ENCODE measurements at places on chromosomes 12 and 14.

- no peak for DNase-seq
Measured at GRCh38 chr12:26268841-26269561, 73.6 kb downstream of the SSPN start.

DNA sequence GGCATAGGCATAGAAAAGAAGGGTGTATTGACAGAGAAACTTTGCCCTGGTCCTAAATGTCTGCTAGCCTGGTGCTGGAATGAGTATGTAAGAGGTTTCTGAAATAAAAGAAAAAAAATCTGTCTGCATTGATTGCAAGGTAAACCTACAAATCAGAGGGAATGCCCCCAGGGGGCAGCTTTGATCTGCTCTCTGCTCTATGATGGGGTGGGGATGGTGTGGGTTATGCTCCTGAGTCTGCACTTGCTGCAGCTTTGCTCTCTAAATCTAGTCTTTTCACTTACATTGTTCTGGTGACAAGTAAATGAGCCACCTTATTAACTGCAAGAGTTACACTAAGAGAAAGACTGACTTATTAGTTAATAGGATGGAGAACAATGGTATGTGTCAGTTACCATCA lies 468.4 kb upstream of the STXBP6 start:
- no peak for DNase-seq

DNA sequence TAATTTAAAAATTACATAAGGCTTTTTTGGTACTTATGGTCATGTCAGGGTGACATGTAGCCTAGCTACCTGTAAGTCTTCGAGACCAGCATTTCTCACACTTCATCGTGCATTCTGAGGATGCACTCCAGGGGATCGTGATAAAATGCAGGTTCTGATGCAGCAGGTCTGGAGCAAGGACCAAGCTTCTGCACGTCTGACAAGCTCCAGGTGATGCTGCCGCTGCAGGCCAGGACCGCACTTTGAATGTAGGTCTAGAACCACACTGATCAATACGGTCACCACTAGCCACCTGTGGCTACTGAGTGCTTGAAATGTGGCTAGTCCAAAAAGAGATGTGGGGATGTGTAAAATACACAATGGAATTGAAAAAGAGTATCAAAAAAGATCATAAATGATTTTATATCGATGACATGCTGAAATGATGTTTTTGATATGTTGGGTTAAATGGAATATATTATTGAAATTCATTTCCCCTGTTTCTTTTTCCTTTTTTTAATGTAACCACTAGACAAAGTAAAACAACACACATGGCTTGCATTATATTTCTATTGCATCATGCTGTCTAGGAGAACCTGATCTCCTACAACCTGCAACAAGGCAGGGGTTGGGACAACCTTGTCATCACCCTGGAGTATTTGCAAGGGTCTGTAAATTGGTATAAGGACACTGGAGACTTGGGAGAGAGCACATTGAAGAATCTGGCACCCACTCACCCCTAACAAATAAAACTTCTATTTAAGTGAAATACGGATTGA lies 142.4 kb downstream of the DPF3 start:
- DNase-seq = no peak

- no peak for DNase-seq
Measured at GRCh38 chr14:58638231-58639197, 752 bp downstream of the DACT1 start.

DNA sequence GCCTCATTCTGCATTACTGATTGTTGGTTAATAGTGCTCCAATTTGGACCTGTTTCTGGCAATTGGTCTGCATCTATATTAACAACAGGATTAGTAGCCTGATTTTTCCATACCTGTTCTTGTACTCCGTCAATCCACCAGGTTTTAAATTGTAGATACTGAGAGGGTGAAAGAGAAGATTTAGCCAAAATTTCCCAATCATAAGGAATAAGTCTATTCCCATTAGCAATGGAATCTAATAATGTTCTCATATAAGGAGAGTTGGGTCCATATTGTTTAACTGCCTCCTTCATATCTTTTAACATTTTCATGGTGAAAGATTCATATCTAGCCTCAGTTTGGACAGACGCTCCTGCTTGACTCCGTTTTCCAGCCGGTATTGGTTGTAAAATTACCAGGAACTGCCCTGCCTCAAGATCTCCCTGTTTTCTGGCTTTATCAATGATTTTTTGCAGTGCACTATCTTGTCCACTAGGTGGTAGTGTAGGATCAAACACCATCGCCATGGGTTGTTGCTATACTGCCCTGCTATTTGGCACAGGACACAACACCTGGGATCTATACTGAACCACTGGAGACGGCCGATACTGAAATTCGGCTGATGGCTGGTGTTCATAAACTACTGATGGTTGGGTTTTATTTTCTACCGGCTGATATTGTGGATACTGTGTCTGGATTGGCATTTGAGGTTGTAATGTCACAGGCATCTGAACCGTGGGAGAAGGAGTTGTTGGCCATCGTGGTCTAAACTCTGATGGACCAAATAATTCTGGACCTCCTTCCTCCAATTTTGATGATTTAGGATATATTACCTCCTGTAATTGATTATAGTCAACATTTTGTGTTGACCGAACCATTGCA lies 25.2 kb downstream of the DHRS4L2 start:
- no peak for DNase-seq

DNA sequence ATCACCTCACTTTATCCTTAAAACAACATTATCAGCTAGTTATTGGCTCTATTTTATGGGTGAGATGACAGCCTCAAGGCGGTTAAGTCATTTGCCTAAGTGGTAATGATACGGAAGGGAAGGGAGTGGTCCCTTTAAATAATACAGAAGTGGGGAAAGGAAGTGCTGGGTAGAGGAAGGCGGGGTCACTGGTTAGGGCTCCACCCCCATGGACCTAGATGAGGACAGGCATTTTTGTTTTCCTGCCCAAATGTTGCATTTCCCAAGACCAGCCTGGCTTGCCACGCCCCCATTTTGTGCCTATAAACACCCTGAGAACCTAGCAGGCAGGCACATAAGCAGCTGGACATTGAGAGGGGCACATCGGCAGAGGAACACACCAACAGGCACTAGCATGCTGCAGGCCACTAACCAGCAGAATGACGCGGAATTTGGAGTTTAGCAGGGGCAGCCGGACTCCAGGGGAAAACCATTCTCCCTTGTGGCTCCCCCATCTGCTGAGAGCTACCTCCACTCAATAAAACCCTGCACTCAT lies 100.9 kb downstream of the EPS8 start:
- peak; percentile 36 for DNase-seq

- no peak for DNase-seq
Measured at GRCh38 chr14:101224356-101225156, 321.0 kb upstream of the RTL1 start.

GRCh38 chr12:118183155-118183554 lies 47.2 kb downstream of the PEBP1 start:
- no peak for DNase-seq

- DNase-seq = no peak
Measured at GRCh38 chr12:9134981-9135628, 19.4 kb upstream of the A2M start.

DNA sequence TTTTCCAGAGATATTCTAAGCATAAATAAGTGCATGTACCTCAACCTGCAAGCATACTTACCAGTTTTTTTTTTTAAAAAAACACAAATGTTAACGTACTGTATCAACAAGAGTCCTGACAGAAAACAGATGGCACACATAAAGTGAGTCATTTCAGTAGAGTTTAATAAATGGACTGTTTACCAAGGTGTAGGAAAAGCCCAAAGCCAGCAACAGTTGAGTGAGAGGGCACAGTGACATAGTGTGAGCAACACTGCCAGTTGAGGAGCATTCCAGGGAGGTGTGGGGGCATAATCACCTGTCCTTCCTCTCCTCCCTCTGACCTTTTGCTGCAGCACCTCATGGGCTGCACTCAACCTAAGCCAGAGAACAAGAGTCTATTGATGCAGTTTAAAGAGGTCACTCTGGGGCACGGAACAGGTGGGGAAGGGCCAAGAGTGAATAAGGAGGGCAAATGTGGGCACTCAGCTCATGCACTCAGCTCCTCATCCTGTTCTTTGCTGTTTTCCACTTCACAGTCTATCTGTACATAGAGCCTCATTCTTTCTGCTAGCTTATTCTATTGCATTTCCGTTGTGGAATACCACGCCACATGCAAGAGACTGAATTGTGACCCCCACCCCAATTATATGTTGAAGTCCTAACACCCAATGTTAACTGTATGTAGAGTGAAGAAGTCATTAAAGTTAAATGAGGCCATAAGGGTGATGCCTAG lies 29.3 kb downstream of the DHRS2 start:
- no peak for DNase-seq

DNA sequence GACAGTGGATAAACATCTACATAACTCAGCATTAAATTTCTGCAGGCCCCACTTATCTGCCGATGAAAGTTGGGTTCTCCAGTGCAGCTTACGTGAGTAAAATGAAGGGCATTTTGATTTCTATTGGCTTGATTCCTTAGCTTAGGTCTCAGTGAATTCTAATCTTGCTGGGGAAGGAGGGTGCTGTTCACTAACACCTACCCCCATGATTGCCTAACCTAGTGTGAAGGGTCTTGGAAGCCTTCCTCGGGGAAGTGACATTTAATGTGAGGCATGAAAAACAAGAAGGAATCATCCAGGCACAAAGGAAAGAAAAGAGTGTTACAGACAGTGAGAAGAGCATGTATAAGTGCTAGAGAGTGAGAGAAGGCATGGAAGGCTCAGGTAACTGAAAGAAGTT lies 81.0 kb downstream of the DAAM1 start:
- DNase-seq = no peak

DNA sequence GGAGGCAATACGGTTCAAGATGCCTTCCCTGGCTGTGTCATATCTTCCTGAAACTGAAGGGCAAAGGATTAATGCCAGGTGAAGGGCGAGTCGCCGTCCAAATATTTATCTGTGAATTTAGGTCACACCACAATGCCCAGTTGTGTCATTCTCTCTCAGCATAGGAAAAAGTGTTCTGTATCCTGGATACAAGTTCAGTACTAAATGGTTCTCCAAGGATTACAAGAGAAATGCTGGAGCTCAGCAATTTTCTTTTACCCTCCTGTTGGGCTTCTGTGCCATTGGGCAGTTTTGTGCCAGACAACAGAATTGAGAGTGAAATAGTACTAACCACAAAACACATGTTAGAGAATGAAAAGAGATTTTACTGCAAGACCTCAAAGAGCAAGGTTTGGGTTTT lies 493.9 kb downstream of the EGLN3 start:
- no peak for DNase-seq

- DNase-seq = no peak
Measured at GRCh38 chr14:39372656-39373055, 59.6 kb downstream of the FBXO33 start.

GRCh38 chr14:70821584-70822529 lies 12.5 kb upstream of the MAP3K9 start:
- no peak for DNase-seq

DNA sequence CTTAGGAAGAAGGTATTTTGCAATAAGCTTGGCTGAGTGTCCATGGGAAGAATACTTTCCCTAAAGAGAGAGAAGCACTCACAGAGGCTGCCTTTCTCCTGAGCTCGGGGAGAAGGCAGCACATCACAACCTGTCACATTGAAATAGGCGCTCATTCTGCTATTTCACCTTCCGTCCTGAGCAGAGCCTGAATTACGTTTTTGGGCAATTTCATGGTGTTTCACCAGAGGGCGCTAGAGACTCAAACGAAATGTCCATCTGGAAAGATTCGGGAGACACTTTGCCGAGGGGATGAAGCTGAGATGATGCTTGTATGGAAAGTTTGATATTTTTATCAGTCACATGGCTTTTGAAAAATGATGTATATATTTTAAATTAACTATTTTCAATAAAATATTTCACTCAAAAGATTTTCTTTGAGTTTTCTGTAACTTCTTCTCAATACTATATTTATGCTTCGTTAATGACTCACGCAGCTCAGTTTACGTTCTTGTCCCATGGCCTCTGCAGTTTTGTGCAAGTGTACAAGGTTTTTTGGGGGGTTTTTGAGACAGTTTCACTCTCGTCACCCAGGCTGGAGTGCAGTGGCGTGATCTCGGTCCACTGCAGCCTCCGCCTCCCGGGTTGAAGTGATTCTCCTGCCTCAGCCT lies 17.4 kb upstream of the B4GALNT3 start:
- no peak for DNase-seq

All from CMK (cell line).